ENCODE measurements at places on chromosomes 4 and X.

- no peak for DNase-seq
Measured at GRCh38 chrX:109943092-109943739, 59.7 kb upstream of the TMEM164 start.

DNA sequence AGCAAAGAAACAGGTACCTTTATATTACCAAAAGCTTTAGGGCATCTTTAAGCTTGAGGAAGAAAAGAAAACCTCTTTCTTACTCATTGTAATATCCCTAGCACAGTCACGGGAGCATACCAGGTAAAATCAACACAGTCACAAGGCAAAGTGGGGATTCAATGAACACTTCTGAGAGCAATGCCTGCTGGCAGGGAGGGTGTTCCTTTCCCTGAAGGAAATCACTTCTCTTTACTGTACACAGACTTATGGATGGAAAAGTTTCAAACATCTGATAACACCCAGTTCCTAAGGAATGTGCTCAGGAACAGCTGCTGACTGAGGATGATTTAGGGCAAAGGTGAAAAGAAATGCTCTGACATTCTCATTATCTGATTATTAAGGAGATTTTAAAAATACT is 94.8 kb downstream of the MAML3 start:
- DNase-seq, result no peak

DNA sequence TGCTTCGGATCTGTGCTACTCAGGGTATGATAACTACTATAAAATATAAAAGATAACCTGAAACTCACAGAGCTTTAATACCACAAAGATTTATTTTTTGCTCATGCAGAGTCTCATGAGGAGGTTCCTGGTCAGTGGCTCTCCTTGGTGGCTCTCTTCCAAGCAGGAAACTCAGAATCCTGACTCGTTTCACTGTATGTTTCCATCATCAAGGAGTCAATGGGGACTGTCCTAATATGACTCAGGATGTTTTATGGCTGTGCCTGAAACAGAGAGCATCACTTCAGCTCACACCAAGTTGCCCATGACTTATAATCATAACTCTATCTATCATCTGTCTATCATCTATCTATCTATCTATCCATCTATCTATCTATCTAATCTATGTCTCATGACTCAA is 620.8 kb upstream of the NR3C2 start:
- DNase-seq, result no peak

- no peak for DNase-seq
Measured at GRCh38 chr4:184899261-184900134, 73.7 kb upstream of the ACSL1 start.

DNA sequence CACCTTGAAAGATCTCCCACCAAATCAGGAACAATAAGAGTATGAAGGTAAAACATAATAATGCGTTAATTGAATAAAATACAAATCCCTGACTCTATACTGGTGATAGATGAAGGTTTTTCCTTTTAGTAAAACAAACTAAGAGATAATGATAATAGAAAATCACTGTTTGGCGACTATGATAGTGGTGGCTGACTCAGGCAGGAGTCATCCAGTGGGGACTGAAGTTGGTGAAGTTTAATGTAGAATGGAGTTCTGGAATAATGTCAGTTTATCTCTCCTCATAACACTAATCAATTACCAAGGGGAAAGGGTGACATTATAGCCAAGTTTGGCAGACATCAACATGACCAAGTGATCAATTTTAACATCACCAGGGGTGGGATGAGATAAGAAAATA is 21.3 kb downstream of the ABCG2 start:
- DNase-seq, result no peak

- no peak for DNase-seq
Measured at GRCh38 chrX:24080704-24081103, 25.9 kb downstream of the EIF2S3 start.
